Stimulated activated CD4-positive, alpha-beta T cell treated with anti-CD3 and anti-CD28 coated beads, Interleukin-15, amount 100 ng/mL, for 48 hours (primary cell): ENCODE measurements at places on chromosomes 11 and 22.

DNA sequence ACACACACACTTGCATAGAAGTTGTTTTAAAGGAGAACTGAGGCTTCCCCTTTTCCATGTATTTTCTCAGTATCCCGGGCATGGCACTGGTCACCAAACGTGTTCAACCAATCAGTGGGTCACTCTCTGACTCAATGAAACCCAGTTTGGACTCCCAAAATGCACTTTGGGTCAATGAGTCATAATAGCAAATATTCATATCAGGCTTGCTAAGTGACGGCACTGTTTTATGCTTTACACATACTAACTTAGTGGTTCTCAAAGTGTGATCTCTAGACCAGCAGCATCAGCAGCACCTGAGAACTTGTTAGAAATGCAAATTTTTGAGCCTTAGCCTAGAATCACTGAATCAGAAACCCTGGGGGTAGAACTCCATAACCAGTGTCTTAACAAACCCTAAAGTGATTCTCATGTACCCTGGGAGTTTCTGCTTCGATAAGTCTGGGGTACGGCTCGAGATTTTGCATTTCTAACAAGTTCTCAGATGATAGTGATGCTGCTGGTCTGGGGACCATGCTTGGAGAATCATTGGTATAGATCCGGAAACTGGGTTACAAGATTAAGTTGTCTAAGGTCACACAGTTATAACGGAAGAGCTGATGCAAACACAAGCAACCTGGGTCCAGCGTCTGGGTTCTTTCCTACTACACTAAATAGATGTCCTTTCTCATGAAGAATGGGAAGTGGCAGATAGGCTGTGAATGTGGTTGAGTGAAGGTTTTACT, 35.6 kb downstream of the ETS1 start:
- no peak for DNase-seq

DNA sequence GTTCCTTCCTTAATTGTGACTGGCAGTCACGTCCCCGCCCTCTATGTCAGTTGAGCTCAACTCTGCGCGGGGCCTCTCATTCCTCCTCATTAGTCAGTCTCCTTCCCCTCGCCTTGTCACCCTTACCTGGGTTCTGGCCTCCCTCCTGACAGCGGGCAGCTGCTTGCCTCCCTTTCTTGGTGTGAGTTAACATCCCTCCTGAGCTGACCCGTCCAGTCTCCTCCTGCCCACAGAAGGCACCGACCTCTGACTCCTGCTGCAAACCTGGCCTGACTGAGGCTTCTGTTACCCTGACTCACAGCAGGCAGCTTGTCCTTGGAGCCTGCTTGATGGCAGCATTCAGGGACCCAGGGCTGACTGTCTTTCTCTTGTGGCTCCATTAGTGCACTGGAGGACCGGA, 45.2 kb downstream of the GRIK4 start:
- no peak for DNase-seq

DNA sequence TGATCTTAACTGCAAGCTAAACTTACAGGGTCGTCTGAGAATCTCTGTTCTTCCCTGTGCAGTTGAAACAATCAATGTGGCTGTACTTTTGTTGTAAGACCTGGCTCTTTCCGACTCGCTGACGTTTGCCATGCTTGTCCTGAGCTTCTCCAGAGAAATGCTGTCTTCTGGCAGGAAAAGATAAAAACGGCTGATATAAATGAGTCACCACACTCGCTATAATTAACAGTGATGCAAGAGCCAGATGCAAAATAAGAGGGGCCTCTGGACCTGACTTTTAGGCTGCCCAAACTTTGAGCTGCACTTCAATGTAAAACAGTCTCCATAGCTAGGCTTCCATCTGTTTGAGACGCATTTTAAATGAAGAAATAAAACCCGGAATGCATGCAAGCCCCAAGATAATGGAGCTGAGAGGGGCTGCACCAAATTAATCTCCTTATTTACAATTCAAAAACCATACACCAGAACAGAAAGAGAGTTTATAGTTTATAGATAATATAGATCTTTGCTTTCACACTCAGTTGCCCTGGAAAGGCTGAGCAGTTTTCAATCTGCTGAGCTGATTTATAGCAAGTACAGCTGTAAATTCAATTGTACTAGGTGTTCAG, 48.5 kb downstream of the WT1 start:
- DNase-seq, result no peak

DNA sequence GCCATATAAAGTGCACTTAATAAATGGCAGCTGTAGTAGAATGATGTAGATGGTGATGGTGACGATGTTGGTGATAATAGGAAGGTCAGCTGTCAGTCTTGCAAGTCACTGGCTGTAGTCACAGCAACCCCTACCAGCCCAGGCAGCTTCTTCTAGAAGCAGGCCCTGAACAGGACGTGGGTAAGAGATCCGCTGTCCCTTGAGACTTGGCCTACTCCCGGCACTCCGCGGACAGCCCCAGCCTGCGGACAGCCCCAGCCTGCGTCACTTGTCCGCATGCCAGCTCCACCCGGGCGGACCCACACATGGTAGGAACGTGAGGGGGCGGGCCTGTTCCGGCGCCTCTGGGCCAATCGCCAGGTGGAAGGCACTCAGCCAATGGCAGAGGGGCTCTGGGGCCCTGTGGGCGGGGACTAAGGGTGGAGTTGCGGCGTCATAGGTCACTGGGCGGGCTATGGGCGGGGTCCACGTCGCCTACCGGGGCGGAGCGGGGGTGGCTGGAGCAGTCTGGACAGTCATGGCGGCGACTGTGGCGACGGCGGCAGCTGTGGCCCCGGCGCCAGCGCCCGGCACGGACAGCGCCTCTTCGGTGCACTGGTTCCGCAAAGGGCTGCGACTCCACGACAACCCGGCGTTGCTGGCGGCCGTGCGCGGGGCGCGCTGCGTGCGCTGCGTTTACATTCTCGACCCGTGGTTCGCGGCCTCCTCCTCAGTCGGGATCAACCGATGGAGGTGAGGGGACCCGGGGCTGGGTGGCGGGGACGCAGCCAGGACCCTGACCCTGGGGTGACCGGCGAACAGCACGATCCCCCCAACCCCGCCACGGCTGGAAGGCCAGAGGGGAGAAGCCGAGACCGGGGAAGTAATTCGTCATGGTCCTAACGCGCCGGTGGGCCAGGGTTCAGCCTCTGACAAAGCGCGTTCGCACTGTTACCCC, at the start of gene CRY2:
Gene CRY2 (plus strand): TSS at position 502 of the 937 bp plus-strand sequence. CDS start 16 bp downstream, at position 518.
- peak; percentile 98 for DNase-seq
